ENCODE measurements at places on chromosomes 1 and 21. TPM values are rescaled to one million over a fixed set of nuclear protein-coding genes. Genes with fewer than 3 reads are reported as not detected.
A peak's percentile ranks its signal among the peaks of the same experiment; 100 is the strongest.

SGIP1 gene
- total RNA-seq = 4.4 TPM

IFI44L gene
- total RNA-seq = not detected

OR2L3 gene
- total RNA-seq = not detected

KRTAP25-1 gene
- not detected for total RNA-seq

GRCh38 chr1:194223596-194223995 is 1037.2 kb upstream of the B3GALT2 start:
- H3K27ac ChIP-seq = no peak overlapping the region
- no peak overlapping the region for H3K4me3 ChIP-seq
- DNase-seq = no peak
- H3K27me3 ChIP-seq = no peaks in the 10 kb centered on the region
- no peaks in the 10 kb centered on the region for H3K36me3 ChIP-seq

- no peak for DNase-seq
- no peaks in the 10 kb centered on the region for H3K27me3 ChIP-seq
- no peaks in the 10 kb centered on the region for H3K36me3 ChIP-seq
- no peak overlapping the region for H3K27ac ChIP-seq
- no peaks in the 10 kb centered on the region for H3K4me1 ChIP-seq
- no peak overlapping the region for H3K4me3 ChIP-seq
These were observed 11.2 kb downstream of the TNFRSF1B start for GRCh38 chr1:12177999-12178441.

GRCh38 chr1:210364479-210364878 is 35.8 kb downstream of the HHAT start:
- H3K27ac ChIP-seq = peak overlapping the region; percentile 4
- no peaks in the 10 kb centered on the region for H3K4me1 ChIP-seq
- no peaks in the 10 kb centered on the region for H3K36me3 ChIP-seq
- no peak overlapping the region for H3K4me3 ChIP-seq

- no peak for DNase-seq
- peaks cover 99% of the 10 kb centered on the region for H3K36me3 ChIP-seq
- peaks cover 4% of the 10 kb centered on the region for H3K4me1 ChIP-seq
- H3K27me3 ChIP-seq = no peaks in the 10 kb centered on the region
- no peak overlapping the region for H3K27ac ChIP-seq
These were observed 6.7 kb downstream of the RPL5 start for GRCh38 chr1:92838519-92838918.

GRCh38 chr1:116436611-116436970 is 63.5 kb downstream of the ATP1A1 start:
- no peak for DNase-seq
- H3K4me3 ChIP-seq = no peak overlapping the region
- H3K27me3 ChIP-seq = no peaks in the 10 kb centered on the region
- no peaks in the 10 kb centered on the region for H3K36me3 ChIP-seq
